ENCODE measurements at places on chromosomes 1 and 21.

GRCh38 chr1:206895837-206896242 is 1.4 kb upstream of the IL24 start:
- no peak for DNase-seq

- peak; percentile 45 for DNase-seq
Measured at GRCh38 chr1:54475357-54475881, 69.2 kb upstream of the SSBP3 start.

DNA sequence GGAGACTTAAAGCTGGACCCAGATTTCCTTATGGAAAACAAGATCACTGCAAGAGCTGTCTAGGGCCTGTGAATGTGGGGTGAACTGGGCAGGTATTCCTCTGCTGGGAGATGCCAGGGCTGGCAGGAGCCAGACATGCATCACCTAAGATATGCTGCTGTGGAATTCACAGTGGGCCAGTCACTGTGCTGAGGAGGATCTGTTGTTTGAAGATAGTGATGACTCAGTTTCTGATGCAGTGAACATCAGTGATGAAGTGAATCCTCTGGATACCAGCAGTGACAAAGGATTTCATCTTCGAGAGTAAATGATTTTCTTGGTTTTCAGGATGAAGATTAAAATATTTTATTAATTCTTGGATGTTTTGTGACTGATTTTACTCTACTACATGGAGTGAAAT is 29.9 kb upstream of the CAMSAP2 start:
- no peak for DNase-seq

- DNase-seq = no peak
Measured at GRCh38 chr1:179046808-179047635, 21.3 kb downstream of the FAM20B start.

DNA sequence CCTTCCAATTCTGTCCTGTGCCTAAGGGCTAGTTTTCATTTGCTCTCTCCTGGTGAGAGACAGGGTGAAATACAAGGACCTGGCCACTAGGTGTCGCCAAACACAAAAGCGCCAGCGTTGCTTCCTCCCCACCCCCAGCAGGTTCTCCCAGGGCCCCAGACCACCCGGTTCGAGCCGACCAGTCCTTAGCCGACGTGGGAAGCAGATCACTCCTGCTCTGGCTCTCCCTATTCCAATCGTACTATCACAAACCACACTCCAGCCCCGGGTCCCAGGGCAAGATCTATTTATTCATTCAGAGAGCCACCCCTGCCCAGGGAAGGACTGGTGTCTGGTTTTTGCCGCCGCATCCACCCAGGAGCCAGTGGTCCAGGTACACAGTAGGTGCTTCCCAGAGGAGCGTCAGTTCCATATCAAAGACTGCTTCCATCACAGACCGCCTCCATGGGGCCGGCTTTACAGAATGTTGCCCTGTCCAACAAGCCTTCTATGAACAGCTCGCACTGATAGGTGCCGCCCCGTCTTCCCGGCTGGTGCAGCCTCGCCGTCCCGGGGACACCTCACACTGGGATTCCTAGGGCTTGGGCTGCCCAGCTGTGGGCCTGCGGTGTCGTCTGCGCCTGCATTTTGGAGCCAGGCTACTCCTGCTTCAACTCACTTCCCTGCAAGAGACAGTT is 35.0 kb downstream of the CTNNBIP1 start:
- DNase-seq = peak; percentile 96

DNA sequence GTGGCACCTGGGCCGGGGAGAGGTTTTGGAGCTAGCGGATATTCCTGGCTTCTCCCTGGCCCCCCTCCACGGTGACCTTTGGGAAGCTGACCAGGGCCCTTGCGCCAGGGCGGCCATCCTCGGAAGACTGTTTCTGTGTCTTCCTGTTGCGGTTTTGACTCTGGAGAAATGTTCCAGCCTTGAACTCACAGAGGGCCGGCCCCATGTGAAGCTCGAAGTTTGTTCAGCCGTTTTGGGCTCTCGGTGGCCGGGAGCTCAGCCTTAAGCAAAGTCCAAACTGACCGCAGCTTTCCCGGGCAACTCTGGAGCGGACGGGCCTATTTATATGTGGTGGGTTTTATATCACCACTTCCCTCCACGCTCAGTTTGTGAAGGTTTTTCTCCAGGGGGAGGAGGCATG is 17.0 kb upstream of the WNT4 start:
- no peak for DNase-seq

- no peak for DNase-seq
Measured at GRCh38 chr1:24683713-24684162, 40.6 kb downstream of the SRRM1 start.

- no peak for DNase-seq
Measured at GRCh38 chr1:107691540-107691939, 273.4 kb downstream of the VAV3 start.

DNA sequence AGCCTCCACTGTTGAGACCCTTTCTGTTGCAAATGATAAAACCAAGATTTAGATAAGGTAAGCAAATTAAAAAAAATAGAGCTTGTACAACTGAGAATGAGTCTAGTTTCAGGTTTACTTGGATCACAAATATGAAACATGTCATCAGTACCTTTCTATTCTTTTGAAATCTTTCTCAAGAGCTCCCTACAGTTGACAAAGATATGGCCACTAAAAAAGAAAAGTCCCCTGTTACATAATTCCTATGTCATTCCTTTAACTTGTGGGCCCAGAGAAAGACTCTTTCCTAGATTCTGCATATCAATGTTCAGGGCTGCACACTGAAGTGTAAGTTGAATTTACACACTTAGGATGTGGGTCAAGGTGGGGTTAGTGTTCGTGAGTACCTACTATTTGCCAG is 168.1 kb downstream of the PLA2G4A start:
- no peak for DNase-seq

DNA sequence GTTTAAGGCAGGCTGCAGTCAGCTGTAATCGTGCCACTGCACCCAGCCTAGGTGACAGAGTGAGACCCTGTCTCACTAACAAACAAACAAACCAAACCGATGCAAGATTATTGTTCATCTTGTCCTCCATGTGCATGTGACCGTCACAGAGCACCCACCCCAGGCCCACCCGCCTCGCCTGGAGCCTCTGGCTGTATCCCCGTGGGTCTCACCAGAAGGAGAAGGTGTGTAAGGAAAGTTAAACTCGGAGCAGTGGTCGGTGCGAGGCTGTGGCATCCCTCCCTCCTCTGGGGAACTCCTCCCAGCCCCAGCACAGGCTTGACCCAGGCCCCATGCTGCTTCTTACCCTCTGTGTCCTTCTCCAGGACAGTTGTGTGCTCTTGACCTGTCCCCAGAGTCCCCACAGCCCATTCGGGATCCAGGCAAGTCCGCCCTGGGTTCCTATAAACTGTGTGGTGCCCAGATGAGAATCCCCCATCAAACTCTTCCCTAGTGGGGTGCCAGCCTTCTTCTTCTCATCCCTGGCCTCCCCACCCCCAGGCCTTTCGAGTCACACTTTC is 318.4 kb downstream of the AJAP1 start:
- DNase-seq = no peak

- peak; percentile 78 for DNase-seq
Measured at GRCh38 chr1:1080122-1080757, 6.1 kb upstream of the RNF223 start.

GRCh38 chr1:54329312-54330003 is 76.7 kb downstream of the SSBP3 start:
- DNase-seq = no peak

DNA sequence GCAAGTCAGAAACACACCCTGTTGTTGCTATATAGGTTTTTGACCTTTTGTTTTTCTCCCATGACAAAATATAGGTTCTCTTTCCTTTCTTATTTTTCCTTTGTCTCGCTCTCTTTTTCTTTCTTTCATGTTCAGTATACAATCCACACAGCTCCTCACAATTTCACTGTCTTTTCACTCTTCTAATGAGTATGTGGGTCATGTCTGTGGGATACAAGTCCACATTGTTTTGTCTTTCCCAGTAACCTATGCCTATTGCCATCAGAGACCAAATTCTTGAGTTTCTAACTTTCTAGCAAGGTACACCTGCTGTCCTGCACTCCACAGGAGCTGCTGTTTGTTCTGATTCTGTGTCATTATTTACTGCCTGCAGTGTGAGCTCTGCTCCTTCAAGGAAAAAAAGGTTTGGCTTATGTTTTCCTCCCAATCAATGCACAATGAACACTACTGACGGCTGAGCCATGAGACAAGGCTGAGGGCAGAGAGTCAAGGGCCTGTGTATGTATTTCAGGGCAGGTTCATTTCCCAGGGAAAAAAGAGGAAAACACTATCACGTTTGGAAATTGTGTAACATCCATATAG is 453.8 kb downstream of the NEGR1 start:
- no peak for DNase-seq

DNA sequence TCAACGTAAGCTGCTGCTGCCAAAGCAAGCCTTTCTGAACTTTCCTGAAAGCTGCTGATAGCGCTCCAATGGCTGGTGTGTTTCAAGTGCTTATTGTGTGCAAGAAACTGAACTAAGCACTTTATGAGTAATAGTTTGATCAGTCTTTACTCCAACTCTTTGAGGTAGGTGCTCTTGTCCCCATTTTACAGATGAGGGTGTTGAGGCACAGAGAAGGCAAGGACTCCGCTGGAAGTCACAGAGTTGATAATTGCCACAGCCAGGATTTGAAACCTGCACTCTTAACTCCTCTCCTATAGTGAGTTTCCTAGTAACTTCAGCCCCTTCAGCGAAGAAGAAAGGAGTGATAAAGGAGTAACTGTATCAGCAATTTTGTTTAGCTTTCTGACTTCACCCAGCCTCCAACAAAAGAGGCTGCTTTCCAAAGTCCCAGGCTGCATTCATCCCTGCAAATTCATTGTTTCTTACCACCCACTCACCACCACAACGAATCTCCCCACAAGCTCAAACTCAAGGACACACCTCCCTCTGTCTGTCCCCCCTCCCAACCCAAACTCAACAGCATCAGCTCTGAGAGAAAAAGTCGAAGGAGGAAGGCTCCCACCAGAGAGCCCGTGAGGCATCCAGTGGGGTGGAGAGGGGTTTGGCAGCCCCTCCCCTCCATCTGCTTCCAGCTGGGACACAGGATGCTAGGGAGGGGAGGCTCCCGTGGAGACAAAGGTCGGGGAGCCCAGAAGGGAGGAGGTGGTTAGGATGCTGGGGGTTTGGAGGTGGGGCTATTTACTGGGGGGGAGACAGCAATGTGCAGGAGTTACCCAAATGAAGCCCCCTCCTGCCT is 139.6 kb downstream of the NAV1 start:
- DNase-seq = no peak

GRCh38 chr1:160293020-160293968 is 8.4 kb upstream of the PEX19 start:
- no peak for DNase-seq

DNA sequence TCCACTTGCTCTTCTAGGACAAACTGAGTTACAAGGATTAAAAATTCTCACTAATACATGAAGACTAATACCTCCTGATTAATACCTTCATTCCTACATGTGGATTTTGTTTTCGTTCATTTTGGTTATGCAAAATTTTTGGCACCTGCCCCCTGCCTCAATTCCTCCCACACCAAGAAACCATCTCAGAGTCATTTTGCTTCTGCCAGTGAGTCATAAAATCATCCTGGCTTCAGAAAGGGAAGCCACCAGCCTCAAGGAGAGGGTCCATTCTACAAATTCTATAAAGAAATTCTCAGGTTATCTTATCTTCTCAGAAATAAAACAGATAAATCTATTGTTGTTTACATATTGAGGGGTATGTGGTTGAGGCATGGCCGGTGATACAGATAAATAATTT is 103.2 kb upstream of the COA6 start:
- no peak for DNase-seq

GRCh38 chr1:242139442-242139841 is 140.5 kb upstream of the MAP1LC3C start:
- DNase-seq = no peak

GRCh38 chr1:213119794-213120193 is 68.8 kb downstream of the RPS6KC1 start:
- DNase-seq = no peak

- DNase-seq = no peak
Measured at GRCh38 chr1:223702735-223703667, 9.3 kb upstream of the CAPN2 start.

GRCh38 chr1:54968551-54968950 is 11.9 kb upstream of the TMEM61 start:
- no peak for DNase-seq

DNA sequence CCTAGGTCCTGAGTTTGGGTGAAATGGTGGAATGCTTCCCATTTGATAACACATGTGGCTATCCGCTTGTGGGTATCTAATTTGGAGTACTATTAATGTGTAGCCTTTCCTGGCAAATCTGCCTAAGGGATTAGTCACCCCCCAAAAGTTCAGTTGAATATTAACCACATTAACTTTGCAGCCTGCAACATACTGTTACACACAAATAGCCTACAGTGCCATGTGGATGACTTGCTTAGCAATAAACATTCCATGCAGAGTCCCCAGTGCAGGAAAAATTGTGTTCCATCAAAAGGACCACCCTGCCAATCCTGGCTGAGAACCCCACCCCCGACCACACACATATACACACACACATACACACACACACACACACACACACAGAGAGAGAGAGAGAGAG is 303.3 kb upstream of the ESRRG start:
- no peak for DNase-seq

DNA sequence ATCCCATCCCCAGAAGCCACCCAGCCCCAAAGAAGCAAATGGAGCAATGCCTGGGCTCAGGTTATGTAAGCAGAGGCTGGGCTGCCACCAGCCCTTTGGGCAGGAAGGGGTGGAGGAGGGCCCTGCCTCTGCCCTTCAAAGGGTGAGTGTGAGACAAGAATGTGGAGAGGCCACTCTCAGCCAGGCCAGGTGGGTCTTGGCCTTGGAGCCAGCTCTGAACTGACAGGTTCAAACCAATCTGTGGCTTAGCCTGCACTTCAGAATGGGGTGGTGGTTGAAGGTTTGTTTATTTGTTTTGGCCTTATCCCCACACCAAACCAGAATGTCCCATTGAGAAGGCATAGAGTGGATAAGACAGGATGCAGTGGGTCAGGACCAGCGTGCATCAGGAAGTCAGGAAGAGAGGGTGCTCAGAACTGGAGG is 29.8 kb downstream of the C1orf116 start:
- DNase-seq = no peak

DNA sequence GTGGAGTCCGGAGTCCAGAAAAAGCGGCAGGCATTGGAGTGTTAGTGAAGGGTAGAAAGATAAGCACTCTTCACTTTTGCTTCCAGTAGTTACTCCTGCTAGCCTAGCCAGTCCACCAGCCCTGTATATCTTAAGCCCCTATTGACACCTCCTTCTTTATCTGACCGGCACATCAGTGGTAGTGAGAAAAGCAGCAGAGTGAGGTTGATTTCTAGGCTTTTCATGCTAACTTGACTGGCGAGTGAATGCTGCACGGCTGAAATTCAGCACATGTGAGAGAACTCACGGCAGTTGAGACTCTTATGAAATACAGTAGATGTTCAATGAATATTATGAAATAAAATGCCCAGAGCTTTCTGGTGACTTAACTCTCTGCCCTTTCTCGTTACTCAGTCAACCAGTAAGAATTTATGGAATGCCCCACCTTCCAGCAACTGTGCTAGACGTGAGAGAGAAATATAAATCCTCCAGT is 128.2 kb downstream of the CACHD1 start:
- DNase-seq = no peak
